ENCODE measurements at places on chromosomes 6 and 20. TPM values are rescaled to one million over a fixed set of nuclear protein-coding genes. Genes with fewer than 3 reads are reported as not detected.
A peak's percentile ranks its signal among the peaks of the same experiment; 100 is the strongest.

Gene MATN4
- total RNA-seq, result 2.2 TPM

Gene DEFB124
- total RNA-seq, result not detected

- H3K27ac ChIP-seq, result peak overlapping the region; percentile 28
- no peak for DNase-seq
- H3K4me1 ChIP-seq, result peaks cover 67% of the 10 kb centered on the region
- H3K4me3 ChIP-seq, result peak overlapping the region; percentile 38
- no peaks in the 10 kb centered on the region for H3K27me3 ChIP-seq
These were observed 4.0 kb downstream of the IRF4 start for GRCh38 chr6:395432-396125.

GRCh38 chr20:51174536-51174935, 151.6 kb upstream of the KCNG1 start:
- H3K4me1 ChIP-seq, result no peaks in the 10 kb centered on the region
- no peak overlapping the region for H3K27ac ChIP-seq
- DNase-seq, result no peak
- peaks cover 54% of the 10 kb centered on the region for H3K27me3 ChIP-seq
- H3K36me3 ChIP-seq, result no peaks in the 10 kb centered on the region
- no peak overlapping the region for H3K4me3 ChIP-seq

Measured in activated CD8-positive, alpha-beta memory T cell treated with anti-CD3 and anti-CD28 coated beads, Interleukin-2, amount 10 ng/mL, durations not matched to agents 7 days and 5 days (primary cell).